Endothelial cell (in vitro differentiated cells): ENCODE measurements at places on chromosomes 7 and 10. TPM values are rescaled to one million over a fixed set of nuclear protein-coding genes. Genes with fewer than 3 reads are reported as not detected.

The SLC39A12 gene
- total RNA-seq: 0.10 TPM

GRCh38 chr7:116280803-116281202 lies 70.5 kb downstream of the TES start:
- no peaks in the 10 kb centered on the region for H3K27me3 ChIP-seq
- no peak overlapping the region for H3K4me3 ChIP-seq
- DNase-seq: no peak

The UNC5B gene
- total RNA-seq: 231 TPM

DNA sequence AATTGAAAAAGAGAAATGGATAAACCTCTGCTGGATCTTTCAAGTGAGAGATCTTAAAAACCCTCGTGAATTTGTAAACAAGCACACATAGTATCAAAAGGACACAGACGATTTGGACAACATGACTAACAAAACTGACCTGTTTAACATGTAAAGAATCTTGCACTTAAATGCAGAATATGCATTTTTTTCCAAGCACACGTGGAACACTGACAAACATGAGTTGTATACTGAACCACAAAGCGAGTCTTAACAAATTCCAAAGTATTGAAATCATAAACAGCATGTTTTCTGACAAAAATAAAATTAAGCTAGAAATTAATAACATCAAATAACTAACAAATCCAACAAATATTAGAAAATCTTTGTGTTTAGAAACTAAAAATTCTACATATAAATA lies 65.0 kb upstream of the ZNF746 start:
- no peak for DNase-seq
- peaks cover 28% of the 10 kb centered on the region for H3K36me3 ChIP-seq
- peaks cover 30% of the 10 kb centered on the region for H3K4me1 ChIP-seq
- peaks cover 3% of the 10 kb centered on the region for H3K27me3 ChIP-seq
- H3K27ac ChIP-seq: no peak overlapping the region

GRCh38 chr7:102193806-102194205 lies 92.9 kb upstream of the SH2B2 start:
- no peak for DNase-seq
- H3K36me3 ChIP-seq: peaks cover 19% of the 10 kb centered on the region
- no peak overlapping the region for H3K4me3 ChIP-seq
- peaks cover 6% of the 10 kb centered on the region for H3K27me3 ChIP-seq

GRCh38 chr7:64102656-64103400 lies 57.6 kb downstream of the ZNF727 start:
- H3K27me3 ChIP-seq: peaks cover 6% of the 10 kb centered on the region
- H3K27ac ChIP-seq: no peak overlapping the region
- no peak for DNase-seq
- peak overlapping the region; percentile 69 for H3K4me3 ChIP-seq
